ENCODE measurements at places on chromosomes 6 and 20. TPM values are rescaled to one million over a fixed set of nuclear protein-coding genes. Genes with fewer than 3 reads are reported as not detected.
A peak's percentile ranks its signal among the peaks of the same experiment; 100 is the strongest.

Gene DLL1
- total RNA-seq = 2.4 TPM

Gene SPATA2
- 6.2 TPM for total RNA-seq

Gene E2F3
- 16.0 TPM for total RNA-seq

Gene DEF6
- total RNA-seq = 99.1 TPM

Gene RGS17
- not detected for total RNA-seq

Gene TSHZ2
- 0.38 TPM for total RNA-seq

Gene HAO1
- not detected for total RNA-seq

Gene TNXB
- 3.7 TPM for total RNA-seq

Gene RALY
- 151 TPM for total RNA-seq

Gene HLA-G
- 3.0 TPM for total RNA-seq

Gene PLCB1
- total RNA-seq = 3.1 TPM

Gene LRRN4
- total RNA-seq = not detected

Gene AIF1
- total RNA-seq = 253 TPM

Gene CD24
- 1.4 TPM for total RNA-seq

Gene SYS1
- 19.6 TPM for total RNA-seq

DNA sequence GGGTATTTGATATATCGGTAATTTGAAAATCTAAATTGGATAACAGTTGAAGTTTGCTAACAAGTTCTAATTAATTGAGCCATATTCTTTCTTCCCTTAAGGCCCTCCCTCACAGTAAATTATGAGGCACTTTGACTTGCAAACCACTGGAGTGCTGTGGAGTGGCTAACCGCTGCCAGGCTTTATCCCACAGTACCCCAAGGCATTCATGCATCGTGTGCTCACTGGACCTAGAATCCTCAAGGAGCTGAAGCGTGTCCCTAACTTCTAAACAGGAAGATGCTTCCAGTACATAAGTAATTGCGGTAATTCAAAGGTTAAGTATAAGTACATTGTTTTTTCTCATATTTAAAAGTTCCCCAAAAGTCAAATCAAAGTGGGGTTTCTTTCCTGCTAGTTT, 499.9 kb downstream of the TFAP2A start:
- no peak for DNase-seq

DNA sequence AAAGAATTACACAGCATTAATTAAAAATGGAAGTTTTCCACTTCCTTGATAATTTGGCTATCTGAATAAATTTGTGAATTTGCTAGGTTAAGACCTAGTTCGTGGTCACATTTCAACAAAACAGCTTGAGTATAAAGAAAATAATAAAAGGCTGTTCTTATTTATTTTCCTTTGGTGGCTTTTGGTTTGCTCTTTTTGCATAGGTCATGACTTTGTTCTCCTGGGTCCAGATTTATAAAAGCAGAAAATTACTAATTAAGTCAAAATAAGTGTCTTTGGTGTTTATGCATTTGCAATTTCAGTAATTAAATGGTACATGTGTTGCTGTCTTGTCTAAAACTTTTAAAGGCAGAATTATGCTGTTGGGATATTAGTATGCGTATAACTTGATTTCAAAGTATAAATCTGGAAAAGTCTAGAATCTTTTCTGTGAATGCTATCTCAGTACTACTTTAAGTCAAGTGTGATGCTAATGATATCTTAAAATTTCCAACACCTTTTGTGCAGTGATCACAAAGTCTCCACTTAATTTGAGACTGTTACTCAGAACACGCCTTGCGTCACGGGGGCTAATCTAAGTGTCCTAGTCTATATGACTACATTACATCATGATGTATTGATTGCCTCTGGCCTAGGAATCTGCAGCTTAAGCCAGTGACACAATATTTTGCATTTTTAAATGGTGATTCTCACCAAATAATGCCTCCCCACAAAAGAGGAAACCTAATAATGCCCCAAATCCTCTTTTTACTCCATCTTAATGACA, 41.0 kb downstream of the GNAS start:
- peak; percentile 92 for DNase-seq

DNA sequence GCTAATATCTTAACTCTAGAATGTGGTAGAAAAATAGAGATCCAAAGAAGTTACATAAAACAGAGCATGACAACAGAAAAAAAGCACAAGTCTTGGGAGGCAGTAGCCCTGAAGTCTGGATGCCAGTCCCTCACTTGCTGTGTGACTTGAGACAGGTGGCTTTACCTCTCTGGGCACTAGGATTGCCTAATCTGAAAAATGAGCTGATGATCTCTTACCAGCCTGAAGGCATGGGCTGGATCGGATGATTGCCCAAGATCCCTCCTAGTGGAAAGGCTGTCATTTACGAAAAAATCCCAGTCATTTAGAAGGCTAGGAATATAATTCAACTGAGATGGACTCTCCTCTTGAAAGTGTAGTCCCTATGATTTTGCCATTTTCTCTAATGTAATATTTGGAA, 10.9 kb upstream of the GCM1 start:
- no peak for DNase-seq

- no peak for DNase-seq
Measured at GRCh38 chr20:53679597-53680309, 86.1 kb upstream of the ZNF217 start.

DNA sequence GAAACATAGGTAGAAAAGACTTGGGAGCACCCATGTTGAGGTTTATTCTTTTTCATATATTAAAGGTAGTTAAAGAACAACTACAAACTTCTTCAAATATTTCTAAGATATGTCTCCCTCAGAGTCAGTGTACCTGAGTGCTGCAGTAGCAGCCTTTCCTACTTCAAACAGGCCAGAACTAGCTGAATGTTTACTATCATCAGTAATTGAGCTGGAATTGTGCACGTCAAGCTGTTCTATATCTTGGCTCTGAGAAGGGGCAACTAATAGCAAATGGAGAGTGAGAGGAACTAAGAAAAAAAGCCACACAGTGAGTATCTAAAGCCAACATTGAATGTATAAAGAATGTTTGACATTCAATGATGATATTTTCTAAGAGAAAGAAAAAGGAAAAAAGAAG, 21.7 kb downstream of the MTCL3 start:
- DNase-seq = no peak

DNA sequence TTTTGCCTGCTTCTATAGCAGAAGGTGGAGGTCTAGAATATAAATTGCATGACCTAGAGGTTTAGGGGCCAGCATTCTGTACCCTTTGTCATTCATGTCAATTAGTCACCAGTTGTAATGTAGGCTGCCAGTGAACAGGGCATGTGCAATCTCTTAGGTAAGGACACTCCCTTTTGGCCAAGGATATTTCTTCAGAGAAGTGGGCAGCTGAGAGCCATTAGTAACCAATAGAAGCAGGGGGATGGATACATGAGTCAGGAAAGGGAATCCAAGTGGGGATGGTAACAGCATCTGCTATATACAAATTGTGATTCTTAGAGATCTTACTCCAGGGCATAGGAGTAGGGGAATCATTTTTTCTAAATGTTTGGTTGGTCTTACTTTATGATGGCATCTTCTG, 494.2 kb upstream of the JAG1 start:
- DNase-seq = no peak

GRCh38 chr6:36623547-36624459, 29.6 kb downstream of the SRSF3 start:
- DNase-seq = peak; percentile 83

DNA sequence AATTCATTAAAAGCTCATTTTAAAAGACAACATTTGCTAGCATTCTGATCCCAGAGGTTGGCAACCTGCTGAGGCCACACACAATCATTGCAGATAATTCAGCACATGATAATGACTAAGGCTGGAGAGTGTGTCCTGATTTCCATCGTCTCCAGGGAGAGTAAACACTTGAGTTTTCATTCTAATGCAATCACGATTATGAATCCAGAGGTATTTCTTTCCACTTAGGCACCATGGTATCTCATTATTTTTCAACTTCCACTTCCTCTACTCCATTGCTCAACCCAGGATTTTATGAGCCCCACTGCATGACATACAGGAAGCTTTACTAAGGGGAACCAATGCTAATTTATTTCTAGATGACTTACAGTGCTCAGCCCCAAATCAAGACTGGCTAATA, 273.8 kb upstream of the AGPAT4 start:
- no peak for DNase-seq

DNA sequence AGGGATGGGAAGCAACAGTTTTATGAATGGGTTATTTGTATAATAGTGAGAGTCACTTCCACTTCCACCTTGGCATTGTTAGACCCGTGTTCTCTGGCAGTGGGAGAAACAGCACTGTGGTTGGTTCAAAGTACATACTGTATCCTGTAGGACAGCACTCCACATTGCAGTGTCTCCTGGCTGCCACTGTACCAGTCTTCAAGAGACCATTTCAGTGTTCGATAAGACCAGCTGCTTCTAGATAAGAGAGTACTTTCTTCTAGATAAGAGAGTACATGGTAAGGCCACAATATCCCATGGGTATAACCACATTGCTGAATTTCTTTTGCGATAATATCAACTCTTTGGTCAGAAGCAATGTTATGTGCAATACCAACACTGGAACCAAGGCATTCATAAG, 28.8 kb downstream of the FITM2 start:
- no peak for DNase-seq

- DNase-seq = no peak
Measured at GRCh38 chr6:109014606-109015005, 80.0 kb downstream of the SESN1 start.

- DNase-seq = no peak
Measured at GRCh38 chr6:159769470-159769869, 7.6 kb downstream of the ACAT2 start.

- DNase-seq = no peak
Measured at GRCh38 chr6:157570752-157571151, 189.8 kb downstream of the ZDHHC14 start.

DNA sequence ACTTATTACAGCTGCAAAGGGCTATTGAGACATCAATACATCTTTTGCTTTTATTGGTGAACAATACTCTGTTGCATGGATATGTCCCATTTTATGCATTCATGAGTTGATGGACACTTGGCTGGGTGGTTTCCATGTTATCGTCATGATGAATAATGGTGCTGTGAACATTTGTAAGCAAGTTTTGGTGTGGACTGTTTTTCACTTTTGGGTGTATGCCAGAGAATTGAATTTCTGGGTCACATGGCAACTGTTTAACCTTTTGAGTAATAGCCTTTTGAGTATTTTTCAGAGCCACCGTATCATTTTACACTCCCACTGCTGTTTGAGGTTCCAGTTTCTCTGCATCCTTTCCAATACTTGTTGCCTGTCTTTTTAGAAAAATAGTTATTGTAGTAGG, 107.0 kb downstream of the JARID2 start:
- DNase-seq = no peak

- peak; percentile 56 for DNase-seq
Measured at GRCh38 chr6:151704383-151704782, 103.1 kb upstream of the ESR1 start.

DNA sequence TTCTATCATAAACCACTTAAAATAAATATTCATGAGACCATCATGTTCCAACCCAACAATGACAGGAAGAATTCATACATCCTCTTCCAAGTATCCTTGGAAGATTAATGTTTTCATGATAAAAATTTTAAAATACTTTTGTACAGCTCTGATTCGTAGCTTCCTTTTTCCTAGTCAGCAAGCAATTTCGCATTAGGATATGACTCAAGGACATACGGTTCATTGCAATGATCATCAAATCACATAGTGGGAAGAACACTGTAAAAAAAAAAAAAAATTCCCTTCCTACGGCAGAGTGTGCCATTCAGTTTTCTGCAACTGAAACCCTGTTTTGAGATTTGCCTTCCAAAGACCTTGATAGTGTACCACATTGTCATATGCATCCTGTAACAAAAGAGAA, 35.3 kb upstream of the GFOD1 start:
- DNase-seq = no peak

- DNase-seq = no peak
Measured at GRCh38 chr6:74491844-74492374, 713.9 kb downstream of the COL12A1 start.

DNA sequence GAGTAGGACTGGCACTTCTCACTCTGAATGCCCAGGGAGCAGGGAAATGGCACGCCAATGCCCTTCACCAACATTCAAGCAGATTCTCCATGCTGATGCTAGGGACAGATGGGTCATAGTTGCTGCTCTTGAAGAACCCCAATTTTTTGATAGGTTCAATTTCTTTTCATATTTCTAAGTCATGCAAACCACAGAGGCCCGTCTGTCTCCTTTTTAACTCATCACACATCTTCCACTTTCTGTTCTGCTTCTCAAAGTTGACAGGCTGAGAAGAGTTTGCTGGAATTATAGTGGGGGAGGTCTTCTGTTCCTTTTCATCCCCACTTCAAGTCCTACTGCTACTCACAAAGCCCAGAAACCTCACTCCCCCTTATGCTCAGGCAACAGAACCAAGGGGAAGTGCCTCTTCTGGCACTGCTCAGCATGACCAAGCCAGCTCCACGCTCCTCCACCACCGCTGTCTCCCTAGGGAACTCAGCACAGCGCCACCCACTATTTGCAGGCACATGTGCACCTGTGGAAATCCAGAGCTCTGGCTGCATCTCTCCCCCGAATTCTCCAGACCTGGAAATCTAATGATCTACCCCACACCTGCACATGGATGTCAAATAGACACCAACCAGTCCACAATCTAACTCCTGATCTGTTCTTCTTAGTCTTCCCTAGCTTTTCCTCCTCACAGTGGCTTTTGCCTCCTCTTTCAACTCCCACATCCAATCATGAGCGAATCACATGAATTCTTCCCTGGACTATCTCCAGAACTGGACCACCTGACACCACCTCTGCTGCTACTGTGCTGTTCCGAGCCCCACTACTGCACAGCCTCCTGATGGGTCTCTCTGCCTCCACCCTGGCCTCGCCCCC, 10.7 kb downstream of the ZBTB24 start:
- DNase-seq = no peak

DNA sequence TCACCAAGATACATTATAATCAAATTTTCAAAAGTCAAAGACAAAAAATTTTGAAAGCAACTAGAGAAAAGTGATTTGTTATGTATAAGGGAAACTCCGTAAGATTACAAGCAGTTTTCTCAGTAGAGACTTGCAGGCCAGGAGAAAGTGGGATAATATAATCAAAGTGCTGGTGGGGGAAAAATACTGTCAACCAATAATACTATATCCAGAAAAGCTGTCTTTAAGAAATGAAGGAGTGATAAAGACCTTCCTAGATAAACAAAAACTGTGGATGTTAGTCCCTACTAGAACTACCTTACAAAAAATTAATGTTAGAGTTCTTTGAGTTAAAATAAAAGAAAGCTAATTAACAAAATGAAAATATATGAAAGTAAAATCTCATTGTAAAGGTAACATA, 79.7 kb downstream of the SYNE1 start:
- DNase-seq = no peak

- DNase-seq = no peak
Measured at GRCh38 chr6:44367681-44368080, 19.8 kb upstream of the CDC5L start.

- no peak for DNase-seq
Measured at GRCh38 chr6:38183856-38184584, 364.5 kb downstream of the ZFAND3 start.

DNA sequence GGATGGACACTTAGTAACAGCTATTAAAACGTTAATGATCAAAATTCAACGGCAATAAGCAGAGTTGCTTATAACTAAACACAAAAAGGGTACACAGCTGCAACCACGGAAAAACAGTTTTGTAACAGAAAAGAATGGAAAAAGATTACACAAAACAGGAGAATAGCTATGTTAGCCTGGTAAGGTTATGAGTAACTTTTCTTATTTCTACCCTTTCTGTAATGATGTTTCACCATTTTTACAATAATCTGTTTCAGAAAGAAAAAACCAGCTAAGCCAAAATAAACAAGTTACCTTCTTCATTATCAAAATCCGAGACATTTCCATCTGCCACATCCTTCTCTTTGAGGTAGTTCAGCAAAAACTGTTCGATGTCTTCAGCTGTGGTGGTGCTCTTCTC, 27.4 kb downstream of the TTI1 start:
- DNase-seq = no peak

GRCh38 chr6:5412017-5412416, 150.7 kb downstream of the FARS2 start:
- no peak for DNase-seq

Measured in activated CD8-positive, alpha-beta T cell treated with anti-CD3 and anti-CD28 coated beads for 36 hours (primary cell).